H54 (cell line): ENCODE measurements at places on chromosomes 13 and 19.

GRCh38 chr19:24159707-24160106 is 72.7 kb downstream of the ZNF254 start:
- no peak for DNase-seq

DNA sequence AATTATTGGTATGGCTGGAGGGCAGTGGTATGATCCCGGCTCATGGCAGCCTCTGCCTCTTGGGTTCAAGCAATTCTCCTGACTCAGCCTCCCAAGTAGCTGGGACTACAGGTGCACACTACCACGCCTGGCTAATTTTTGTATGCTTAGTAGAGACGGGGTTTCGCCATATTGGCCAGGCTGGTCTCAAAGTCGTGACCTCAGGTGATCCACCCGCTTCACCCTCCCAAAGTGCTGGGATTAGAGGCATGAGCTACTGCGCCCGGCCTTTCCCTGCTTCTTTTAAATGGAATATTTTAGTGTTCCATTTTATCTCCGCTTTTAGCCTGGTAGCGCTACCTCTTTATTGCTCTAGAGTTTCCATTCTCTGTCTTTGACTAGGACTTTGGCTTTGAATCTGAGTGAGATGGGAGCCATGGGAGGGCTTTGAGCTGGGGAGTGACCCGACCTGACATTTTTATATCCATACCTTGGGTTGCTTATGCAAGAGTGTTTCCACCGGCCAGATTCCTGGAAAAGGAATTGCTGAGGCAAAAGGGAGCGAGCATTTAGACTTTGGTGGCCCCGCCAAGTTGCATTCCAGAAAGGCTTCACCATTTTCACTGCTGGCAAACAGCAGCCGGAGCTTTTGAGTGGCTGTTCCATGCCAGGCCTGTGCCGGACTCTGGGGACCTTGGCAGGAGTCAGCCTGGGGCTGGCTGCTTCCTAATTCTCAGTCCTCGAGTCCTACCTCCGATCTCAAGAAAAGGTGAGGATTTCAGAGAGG is 22.9 kb downstream of the BICRA start:
- no peak for DNase-seq

- no peak for DNase-seq
Measured at GRCh38 chr19:45468803-45469131, 971 bp downstream of the FOSB start.

GRCh38 chr19:703651-704446 is 4.9 kb upstream of the PALM start:
- peak; percentile 88 for DNase-seq

DNA sequence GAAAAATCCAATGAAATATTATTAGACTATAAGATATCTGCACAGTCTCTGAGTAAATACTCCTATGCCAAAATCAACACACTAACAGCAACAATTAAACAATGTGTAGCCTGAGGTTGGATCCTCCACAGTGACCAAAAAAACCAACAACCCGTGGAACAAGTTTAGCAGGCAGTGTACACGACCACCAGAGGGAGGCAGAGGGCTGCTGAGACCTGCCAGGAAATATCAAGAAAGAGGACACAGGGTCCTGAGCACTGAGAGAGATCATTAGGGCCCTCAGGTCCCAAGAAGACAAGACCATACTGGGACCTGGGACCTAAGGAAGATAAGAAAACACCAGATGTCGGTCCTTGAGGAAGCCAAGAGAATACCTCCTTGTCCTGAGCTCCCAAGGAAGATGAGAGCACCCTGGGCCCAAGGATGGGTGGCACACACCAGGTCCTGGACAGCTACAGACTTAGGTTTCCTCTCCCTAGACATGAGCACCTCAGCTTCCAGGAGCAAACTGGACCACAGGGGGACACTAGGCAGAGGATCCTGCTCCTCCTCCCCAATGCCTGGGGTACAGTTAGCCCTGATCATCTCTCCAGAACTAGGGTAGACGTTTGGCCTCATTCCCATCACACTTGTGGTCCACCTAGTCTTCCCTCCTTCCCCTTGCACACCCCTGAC is 822 bp upstream of the ZNF274 start:
- DNase-seq = peak; percentile 66

- no peak for DNase-seq
Measured at GRCh38 chr19:32719611-32720059, at the start of gene TDRD12. Gene TDRD12, plus strand, starts transcription at chr19:32719767. Its CDS starts 306 bp downstream, at chr19:32720073.

- no peak for DNase-seq
Measured at GRCh38 chr13:111915104-111915551, 151.8 kb upstream of the SOX1 start.

DNA sequence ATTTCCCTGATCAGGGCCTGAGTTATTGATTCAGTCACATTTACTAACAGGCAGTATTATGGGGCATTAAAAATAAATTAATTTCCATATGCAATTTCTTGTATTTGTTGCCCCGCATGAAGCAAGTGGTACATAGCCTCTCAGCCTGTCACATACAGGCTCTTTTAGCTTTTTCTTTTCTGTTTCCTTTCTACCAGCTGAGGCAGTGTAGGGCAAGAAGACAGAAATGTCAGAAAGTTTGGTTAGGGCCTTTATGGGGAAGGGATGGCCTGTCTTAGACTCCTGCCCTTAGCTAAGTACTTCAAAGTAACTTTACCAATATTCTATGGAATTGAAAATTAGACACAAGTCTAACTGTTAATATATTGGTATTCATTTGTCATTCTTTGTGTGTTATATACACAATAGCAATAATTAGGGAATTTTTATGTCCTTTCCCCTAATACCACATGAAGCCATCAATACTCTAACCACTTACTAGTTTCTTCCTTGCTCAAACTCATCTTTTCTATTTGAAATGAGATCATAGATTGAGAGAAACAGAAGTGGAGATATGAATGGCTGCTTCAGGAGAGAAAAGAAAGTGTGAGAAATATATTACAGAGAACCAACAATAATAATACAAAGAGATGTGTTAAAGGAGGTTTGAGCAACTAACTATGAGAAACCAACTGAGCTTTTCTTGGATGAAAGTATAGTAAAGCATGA is 669.6 kb downstream of the PCDH17 start:
- no peak for DNase-seq

DNA sequence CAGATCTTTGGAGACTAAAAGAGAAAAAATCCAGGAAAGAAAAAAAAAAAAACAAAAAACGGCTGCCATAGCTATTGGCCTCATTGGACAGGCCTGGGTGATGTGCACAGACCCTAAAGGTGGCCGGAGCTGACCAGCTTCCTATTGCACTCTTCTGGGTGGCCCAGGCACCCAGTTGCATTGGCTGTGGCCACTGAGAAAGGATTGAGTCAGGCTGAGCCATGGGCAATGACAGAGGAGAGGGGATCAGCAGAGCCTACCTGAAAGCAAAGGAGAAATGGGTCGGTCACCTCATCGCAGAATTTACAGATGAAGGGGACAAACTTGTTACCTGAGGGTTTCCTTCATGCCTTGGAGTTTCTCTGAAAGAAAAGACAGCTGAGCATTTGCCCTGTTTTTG is 17.3 kb downstream of the HMGB1 start:
- DNase-seq = no peak

- peak; percentile 9 for DNase-seq
Measured at GRCh38 chr13:24228852-24229458, 68.4 kb downstream of the SPATA13 start.

DNA sequence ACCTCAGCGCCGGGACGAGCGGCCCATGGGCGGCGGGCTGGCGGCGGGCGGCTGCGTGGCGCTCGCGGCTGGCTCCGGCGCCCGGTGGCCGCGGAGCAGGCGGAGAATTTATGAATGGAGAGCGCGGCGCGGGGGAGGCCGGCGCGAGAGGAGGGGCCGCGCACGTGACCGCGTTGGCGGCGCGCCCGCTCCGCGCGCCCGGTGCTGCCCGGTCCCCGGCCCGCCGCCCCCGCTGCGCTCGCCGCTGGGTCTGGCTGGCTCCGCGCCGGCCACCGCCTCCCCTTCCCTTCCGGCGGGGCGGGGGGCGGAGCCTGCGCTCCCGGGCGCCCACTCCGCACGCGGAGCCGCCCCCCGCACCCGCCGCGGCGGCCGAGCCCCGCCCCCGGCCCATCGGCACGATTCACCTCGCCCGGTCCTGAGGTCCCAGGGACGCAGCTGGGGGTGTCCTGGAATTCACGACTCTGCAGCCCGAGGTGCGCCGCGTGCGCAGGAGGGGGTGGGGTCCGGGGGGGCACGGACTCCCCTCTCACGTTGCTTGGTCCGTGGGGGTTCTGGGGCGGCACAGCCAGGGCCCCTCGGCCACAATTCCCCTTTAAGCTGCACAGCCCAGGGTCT is at the start of gene CBARP:
Gene CBARP, minus strand, starts transcription at position 252 of the 615 bp plus-strand sequence. CDS start 1,905 bp downstream, outside the sequence.
- DNase-seq = no peak

DNA sequence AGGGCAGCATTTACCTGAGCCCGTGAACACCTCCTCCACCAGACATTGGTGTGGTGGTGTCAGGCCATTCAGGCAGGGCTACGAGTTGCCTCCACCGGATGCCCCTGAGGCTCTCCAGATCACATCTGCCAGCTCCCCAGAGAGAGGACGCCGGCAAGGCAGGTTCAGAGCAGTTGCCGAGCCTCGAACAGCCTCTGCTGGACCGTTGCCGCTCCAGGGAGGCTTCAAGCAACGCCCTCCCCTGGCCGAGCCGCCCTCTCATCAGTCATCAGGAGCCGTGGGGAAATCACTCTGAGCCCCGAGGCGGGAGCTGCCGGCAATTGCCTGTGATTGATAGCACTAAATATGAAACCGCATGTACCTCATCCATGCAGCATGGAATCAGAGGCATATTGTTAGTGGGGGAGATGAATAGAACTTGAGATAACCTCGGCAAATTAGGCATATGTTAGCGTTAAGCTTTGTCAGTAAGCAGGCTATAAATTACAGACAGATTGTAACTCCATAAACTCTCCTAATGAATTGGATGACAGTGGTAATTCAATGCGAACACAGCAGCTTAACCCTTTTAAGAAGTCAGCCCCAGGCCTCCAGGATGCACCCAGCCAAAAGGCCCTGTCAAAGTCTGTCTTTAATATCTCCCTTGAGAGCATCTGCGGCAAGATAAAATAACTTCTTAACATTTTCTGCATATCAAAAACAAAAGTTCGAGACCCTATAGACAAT is 29.8 kb upstream of the SPACA7 start:
- DNase-seq = no peak

DNA sequence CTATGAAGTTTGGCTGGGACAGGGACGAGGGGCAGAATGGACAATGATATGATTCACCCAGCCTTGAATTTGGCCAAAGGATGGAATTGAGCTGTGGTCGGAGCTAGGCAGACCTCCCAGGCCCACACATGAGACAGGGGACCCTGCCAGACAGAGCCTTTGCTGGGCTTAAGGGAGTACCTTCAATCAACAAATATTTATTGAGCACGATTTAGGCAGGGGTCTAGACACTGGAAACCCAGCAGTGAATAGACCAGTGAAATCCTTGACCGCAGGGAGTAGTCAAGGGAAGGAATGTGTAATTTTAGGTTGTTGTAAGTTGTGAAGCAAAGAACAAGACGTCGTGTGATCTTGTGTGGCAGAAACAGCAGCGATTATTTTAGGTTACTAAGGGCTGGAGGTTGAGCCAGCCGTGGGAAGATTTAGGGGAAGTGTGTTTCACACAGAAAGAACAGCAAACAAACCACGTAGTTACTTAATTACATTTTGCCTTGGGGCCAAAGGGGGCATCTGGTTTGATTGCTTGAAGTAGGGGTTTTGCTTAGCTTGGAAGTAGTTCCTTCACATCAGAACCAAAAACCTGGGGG is 16.9 kb upstream of the AP1M2 start:
- no peak for DNase-seq

DNA sequence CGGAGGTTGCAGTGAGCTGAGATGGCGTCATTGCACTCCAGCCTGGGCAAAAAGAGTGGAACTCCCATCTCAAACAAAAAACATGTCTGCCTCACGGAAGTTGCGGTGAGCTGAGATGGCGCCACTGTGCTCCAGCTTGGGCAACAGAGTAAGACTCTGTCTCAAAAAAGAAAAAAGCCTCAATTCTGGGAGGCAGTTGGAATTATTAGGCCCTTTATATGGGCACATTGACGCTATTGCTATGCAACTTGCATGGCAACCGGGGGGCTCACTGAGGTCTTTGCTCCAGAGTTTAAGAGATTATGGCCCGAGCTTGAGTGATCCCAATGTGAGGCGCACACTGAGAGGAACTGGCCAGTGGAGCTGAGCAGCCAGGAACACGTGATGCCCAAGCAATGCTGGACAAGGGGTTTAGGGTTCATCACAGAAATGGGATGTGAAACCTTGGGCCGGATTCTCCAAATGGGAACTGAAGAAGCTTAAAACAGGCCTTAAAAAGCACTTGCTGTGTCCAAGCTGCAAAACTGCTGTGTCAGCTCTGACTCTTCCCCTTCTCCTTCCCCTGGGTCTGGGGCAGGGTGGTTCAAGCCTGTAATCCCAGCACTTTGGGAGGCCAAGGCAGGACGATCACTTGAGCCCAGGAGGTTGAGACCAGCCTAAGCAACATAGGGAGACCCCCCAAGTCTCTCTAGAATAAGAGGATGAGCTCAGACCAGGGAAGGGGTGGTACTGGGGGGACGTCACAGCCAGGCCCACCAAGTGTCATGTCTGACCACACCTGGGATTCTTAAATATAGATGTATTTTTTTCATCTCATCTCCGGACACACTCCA is 2.5 kb downstream of the FTL start:
- DNase-seq = no peak

DNA sequence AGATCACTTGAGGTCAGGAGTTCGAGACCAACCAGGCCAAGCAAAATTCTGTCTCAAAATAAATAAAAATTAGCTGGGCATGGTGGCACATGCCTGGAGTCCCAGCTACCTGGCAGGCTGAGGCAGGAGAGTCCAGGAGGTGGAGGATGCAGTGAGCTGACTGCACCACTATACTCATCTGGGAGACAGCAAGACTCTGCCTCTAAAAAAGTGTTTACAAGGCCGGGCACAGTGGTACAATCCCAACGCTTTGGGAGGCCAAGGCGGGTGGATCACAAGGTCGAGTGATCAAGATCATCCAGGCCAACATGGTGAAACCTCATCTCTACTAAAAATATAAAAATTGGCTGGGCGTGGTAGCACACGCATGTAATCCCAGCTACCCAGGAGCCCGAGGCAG is 4.2 kb upstream of the DAPK3 start:
- DNase-seq = no peak
